ENCODE measurements at places on chromosomes 2 and 18. TPM values are rescaled to one million over a fixed set of nuclear protein-coding genes. Genes with fewer than 3 reads are reported as not detected.

GRCh38 chr2:69639266-69639665 is 4.3 kb downstream of the AAK1 start:
- no peak for DNase-seq
- H3K4me1 ChIP-seq: peaks cover 19% of the 10 kb centered on the region
- no peak overlapping the region for H3K4me3 ChIP-seq
- H3K27ac ChIP-seq: no peak overlapping the region

DNA sequence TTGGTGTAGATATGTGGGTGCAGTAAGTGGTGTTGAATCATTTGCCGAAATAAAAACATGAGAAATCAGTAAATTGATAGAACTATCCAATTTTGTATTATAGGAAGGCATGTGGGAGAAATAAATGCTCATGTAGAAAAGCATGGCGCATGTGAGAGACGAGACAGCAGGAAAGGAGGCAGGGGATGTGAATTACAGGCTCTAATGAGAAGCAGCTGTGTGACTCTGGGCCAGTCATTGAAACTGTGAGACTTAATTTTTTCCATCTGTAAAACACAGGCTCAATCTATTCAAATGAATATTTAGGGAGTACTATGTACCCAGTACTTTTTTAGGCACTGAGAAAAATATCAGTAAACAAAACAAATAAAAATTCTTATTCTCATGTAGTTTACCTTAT is 42.6 kb upstream of the MAP3K20 start:
- no peak for DNase-seq
- no peak overlapping the region for H3K27ac ChIP-seq
- H3K4me3 ChIP-seq: no peak overlapping the region
- no peaks in the 10 kb centered on the region for H3K4me1 ChIP-seq

- no peaks in the 10 kb centered on the region for H3K36me3 ChIP-seq
- peak overlapping the region; percentile 91 for H3K27ac ChIP-seq
- H3K4me3 ChIP-seq: peak overlapping the region; percentile 3
- peaks cover 48% of the 10 kb centered on the region for H3K4me1 ChIP-seq
Observed at GRCh38 chr18:6055711-6056110, 160.4 kb upstream of the TMEM200C start.

GRCh38 chr2:42859006-42859552 is 66.7 kb upstream of the HAAO start:
- no peak overlapping the region for H3K4me3 ChIP-seq
- peaks cover 6% of the 10 kb centered on the region for H3K4me1 ChIP-seq
- H3K27me3 ChIP-seq: no peaks in the 10 kb centered on the region
- H3K36me3 ChIP-seq: no peaks in the 10 kb centered on the region
- H3K27ac ChIP-seq: no peak overlapping the region
- DNase-seq: peak; percentile 44

DNA sequence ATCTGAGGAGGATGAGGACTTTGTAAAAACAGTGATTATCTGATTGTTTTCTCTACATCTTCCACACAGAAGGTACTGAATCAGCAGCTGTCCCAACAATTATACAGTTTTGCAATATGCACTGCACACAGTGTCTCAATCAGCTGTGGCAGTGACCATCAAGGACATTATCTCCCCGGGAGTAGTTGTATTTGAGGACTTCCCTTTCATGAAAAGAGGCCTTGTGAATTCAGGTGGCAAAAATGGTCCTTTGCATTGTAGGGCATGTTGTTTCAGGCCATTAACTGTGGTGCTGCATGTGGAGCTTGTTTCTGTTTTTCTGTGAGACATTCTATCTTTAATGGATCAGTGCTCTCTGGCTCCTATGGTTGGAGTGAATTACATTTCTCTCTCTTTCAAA is 779.4 kb upstream of the FSHR start:
- H3K4me3 ChIP-seq: no peak overlapping the region
- H3K27me3 ChIP-seq: no peaks in the 10 kb centered on the region
- no peak for DNase-seq
- H3K36me3 ChIP-seq: no peaks in the 10 kb centered on the region

- no peak for DNase-seq
- H3K27ac ChIP-seq: no peak overlapping the region
- no peaks in the 10 kb centered on the region for H3K4me1 ChIP-seq
- H3K27me3 ChIP-seq: no peaks in the 10 kb centered on the region
- H3K4me3 ChIP-seq: no peak overlapping the region
Observed at GRCh38 chr2:714005-714741, 37.0 kb upstream of the TMEM18 start.

DNA sequence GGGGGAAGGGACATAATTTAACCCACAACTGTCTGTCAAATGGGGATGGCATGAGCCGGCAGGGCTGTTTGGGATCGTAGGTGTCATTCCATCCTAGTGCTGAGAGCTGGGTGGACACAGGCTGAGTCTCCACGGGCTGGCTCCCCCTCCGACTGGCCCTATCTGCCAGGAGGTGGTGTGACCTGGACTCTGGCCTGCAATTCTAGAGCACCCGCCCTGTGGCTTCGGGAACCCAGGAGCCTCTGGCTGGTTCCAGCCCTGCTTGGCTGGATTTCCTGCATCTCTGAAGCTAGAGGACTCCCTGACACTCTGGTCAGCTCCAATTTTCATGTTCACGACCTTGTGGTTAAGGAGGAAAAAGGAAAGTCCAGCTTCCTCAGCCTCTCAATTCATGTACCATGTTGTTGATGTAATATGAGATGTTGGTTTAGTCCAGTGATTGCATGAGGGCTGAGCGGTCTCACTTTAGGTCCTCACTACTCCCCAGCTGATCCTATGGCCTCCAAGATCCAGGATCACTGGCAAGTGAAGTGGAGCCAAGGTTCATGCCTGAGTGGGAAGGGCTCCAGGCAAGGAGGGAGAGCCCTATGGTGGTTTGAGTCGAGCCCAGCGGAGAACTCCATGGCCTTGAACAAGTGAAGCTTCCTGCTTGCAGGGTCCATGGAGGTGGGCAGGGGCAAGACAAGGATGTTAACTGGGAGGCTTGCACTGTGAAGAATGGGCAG is 169.1 kb downstream of the NDUFA10 start:
- H3K36me3 ChIP-seq: no peaks in the 10 kb centered on the region
- no peak overlapping the region for H3K4me3 ChIP-seq
- no peak overlapping the region for H3K27ac ChIP-seq
- H3K27me3 ChIP-seq: no peaks in the 10 kb centered on the region
- no peak for DNase-seq

GRCh38 chr18:49520661-49521145 is 33.7 kb upstream of the C18orf32 start:
- no peaks in the 10 kb centered on the region for H3K36me3 ChIP-seq
- no peak overlapping the region for H3K4me3 ChIP-seq
- peaks cover 3% of the 10 kb centered on the region for H3K4me1 ChIP-seq
- H3K27me3 ChIP-seq: no peaks in the 10 kb centered on the region

The TSPYL6 gene
- total RNA-seq: not detected

The CERS6 gene
- total RNA-seq: 23.4 TPM

The AP1S3 gene
- 14.3 TPM for total RNA-seq

The CHRNG gene
- total RNA-seq: not detected

Measured in astrocyte (in vitro differentiated cells and primary cell).